ENCODE measurements at places on chromosomes 12 and 14. TPM values are rescaled to one million over a fixed set of nuclear protein-coding genes. Genes with fewer than 3 reads are reported as not detected.

DNA sequence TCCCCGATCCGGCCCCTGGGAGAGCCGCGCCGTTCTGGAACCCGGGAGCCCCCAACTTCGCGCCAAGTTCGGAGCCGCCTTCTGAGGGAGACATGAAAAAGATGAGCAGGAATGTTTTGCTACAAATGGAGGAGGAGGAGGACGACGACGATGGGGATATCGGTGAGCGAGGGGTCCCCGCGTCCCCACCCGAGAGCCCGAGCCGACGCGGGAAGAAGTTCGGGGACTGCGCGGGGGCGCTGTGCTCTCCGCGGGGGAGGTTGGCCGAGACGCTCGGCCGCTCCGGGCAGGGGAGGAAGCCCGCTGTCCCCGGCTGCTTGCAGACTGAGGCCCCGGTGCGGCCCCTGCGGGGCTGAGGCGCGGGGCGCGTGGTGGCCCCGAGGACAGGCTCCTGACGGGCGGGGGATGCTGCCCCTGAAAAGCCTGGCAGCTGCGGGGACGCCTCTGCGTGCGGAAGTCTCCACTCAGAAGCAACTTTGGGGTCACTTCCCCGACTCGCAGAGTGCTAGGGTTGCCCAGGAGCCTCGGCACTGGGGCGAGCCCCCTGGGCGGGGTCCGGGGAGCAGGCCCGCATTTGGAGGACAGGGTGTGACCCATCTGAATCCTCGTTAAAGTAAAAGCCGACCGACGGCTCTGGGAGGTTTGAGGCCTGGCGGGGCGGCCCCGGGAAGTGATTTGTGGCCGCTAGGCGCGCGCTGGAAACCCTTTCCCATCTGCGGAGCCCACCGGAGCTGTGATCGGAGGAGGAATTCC lies 511 bp downstream of the ANO6 start:
- peaks cover 63% of the 10 kb centered on the region for H3K4me1 ChIP-seq
- peak; percentile 62 for DNase-seq
- H3K36me3 ChIP-seq = peaks cover 4% of the 10 kb centered on the region
- H3K4me3 ChIP-seq = peak overlapping the region; percentile 100
- no peaks in the 10 kb centered on the region for H3K27me3 ChIP-seq

Gene DENND5B
- 13.8 TPM for total RNA-seq

DNA sequence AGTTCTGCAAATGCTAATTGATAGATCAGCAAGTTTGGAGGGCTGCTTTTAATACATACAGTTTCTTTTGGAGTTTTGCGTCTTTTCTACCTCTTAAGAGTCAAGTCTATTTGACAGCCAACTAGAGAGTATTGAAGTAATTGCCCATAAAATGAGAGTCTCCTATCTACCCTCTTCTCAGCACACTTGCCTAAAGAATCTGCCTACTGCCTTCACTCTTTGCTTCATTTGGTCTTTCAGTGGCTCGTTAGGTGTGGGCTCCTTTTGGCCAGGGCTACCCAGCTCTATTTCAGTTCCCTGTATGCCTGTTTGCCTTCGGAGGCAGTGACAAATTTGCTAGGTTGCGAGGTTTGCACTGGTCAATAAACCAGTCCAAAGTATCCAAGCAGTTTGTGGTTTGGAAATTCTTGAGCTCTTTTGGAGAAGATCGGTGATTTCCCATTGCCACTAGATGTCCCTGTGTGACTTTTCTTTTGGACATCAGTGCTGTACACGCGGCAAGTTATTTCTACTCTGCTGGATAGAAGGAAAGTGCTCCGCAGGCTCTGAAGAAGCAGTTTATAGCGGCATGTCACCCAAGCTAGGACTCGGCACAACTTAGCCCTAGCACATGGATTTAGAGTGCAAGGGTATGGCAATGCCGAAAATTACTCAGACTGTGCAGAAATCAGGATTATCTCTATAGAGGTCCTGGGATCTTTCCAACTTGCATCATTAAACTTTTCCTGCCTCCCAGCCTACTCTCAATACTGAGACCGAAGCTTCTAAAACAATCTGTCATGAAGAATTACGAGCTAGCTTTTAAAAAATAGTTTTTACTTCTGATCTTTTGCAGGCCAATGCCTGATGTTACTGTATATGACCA lies 38.6 kb downstream of the MGST1 start:
- H3K4me1 ChIP-seq = peaks cover 21% of the 10 kb centered on the region
- H3K36me3 ChIP-seq = peaks cover 10% of the 10 kb centered on the region
- H3K27ac ChIP-seq = peak overlapping the region; percentile 58
- no peak overlapping the region for H3K4me3 ChIP-seq
- no peaks in the 10 kb centered on the region for H3K27me3 ChIP-seq

DNA sequence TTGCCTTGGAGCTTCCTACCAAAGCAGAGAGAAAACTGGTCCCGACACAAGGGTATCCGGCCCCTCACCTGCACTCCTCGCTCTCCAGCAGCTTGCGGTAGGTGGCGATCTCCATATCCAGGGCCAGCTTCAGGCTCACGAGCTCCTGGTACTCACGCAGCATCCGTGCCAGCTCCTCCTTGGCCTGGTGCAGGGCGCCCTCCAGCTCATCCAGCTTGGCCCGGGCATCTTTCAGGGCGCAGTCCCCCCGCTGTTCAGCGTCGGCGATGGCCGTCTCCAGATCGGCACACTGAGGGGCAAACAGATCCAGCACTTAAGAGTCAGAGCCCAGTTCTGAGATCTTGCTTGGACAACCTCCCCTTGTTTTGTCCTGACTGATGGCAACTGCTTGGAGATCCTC lies 13.7 kb downstream of the KRT72 start:
- peaks cover 16% of the 10 kb centered on the region for H3K36me3 ChIP-seq
- no peak overlapping the region for H3K27ac ChIP-seq
- H3K4me1 ChIP-seq = peaks cover 3% of the 10 kb centered on the region
- H3K4me3 ChIP-seq = no peak overlapping the region

Gene GLIPR1L1
- total RNA-seq = 0.69 TPM

DNA sequence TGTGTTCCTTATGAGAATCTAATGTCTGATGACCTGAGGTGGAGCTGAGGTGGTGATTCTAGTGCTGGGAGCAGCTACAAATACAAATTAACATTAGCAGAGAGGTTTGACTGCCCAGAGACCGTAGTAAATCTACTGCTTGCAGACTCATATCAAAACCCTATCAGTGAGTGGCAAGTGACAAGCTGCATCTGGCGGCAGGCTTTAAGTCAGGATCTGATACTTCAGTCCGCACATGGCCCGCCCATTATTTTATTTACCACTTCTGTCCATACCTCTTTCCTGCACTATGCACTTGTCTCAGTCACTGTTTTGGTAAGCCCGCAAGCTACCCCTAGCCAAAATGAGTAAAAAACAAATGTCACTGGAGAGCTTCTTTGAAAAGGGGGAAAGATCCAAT lies 11.4 kb downstream of the CEP128 start:
- peaks cover 16% of the 10 kb centered on the region for H3K4me1 ChIP-seq
- no peak overlapping the region for H3K27ac ChIP-seq
- H3K27me3 ChIP-seq = no peaks in the 10 kb centered on the region
- DNase-seq = no peak
- no peaks in the 10 kb centered on the region for H3K36me3 ChIP-seq

Gene GEMIN2
- total RNA-seq = 34.9 TPM

DNA sequence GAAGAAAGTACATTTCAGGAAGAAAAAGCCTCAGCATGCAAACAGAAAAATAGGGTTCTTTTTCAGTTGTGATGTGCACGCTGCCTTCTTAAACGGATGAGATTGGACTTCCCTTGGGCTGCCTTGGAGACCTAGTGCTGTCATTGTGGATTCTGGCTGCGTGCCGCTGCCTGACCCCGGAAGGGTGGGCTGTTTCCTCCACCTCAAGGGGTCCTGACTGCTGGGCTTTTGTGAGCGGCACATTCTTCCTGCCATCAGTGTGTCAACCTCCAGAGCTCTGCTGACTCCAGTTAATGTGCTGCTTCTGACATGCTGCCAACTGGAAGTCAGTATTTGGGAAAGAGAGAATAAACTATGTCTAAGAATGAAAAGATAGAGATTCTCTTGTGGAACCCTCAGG lies 25.1 kb downstream of the CCNK start:
- H3K4me1 ChIP-seq = peaks cover 48% of the 10 kb centered on the region
- peaks cover 76% of the 10 kb centered on the region for H3K36me3 ChIP-seq
- H3K4me3 ChIP-seq = no peak overlapping the region

- H3K4me1 ChIP-seq = peaks cover 54% of the 10 kb centered on the region
- no peak overlapping the region for H3K4me3 ChIP-seq
- no peaks in the 10 kb centered on the region for H3K27me3 ChIP-seq
- no peaks in the 10 kb centered on the region for H3K36me3 ChIP-seq
- no peak overlapping the region for H3K27ac ChIP-seq
Measured at GRCh38 chr14:92386637-92387036, 63.7 kb downstream of the SLC24A4 start.

- peak overlapping the region; percentile 68 for H3K4me3 ChIP-seq
- H3K36me3 ChIP-seq = no peaks in the 10 kb centered on the region
- DNase-seq = peak; percentile 10
Measured at GRCh38 chr14:99730876-99731546, 46.9 kb downstream of the CYP46A1 start.

Gene CATSPERB
- total RNA-seq = 0.11 TPM

GRCh38 chr14:90522571-90523191 lies 125.9 kb downstream of the CALM1 start:
- H3K4me3 ChIP-seq = no peak overlapping the region
- no peak for DNase-seq
- H3K36me3 ChIP-seq = peaks cover 9% of the 10 kb centered on the region
- no peak overlapping the region for H3K27ac ChIP-seq

GRCh38 chr12:76035045-76035444 lies 3.5 kb upstream of the PHLDA1 start:
- H3K27me3 ChIP-seq = peaks cover 3% of the 10 kb centered on the region
- no peak overlapping the region for H3K27ac ChIP-seq
- DNase-seq = no peak
- H3K4me3 ChIP-seq = no peak overlapping the region
- peaks cover 58% of the 10 kb centered on the region for H3K4me1 ChIP-seq
- H3K36me3 ChIP-seq = peaks cover 3% of the 10 kb centered on the region

GRCh38 chr14:99995700-99996356 lies 69.4 kb upstream of the EVL start:
- no peak overlapping the region for H3K4me3 ChIP-seq
- peaks cover 4% of the 10 kb centered on the region for H3K4me1 ChIP-seq
- H3K27me3 ChIP-seq = no peaks in the 10 kb centered on the region
- H3K36me3 ChIP-seq = peaks cover 4% of the 10 kb centered on the region
- H3K27ac ChIP-seq = no peak overlapping the region

GRCh38 chr14:77344377-77344996 lies 23.7 kb downstream of the GSTZ1 start:
- 0 out of 2 replicates have a peak overlapping the region, but pooled peaks have one; percentile 3 for H3K27ac ChIP-seq
- peaks cover 41% of the 10 kb centered on the region for H3K4me1 ChIP-seq
- H3K4me3 ChIP-seq = no peak overlapping the region
- H3K36me3 ChIP-seq = peaks cover 25% of the 10 kb centered on the region

GRCh38 chr12:121181181-121181580 lies 28.7 kb upstream of the P2RX4 start:
- DNase-seq = no peak
- H3K36me3 ChIP-seq = 0 out of 2 replicates have a peak, but pooled peaks cover 3% of the 10 kb centered on the region
- peaks cover 8% of the 10 kb centered on the region for H3K4me1 ChIP-seq
- H3K27me3 ChIP-seq = no peaks in the 10 kb centered on the region
- no peak overlapping the region for H3K27ac ChIP-seq
- H3K4me3 ChIP-seq = no peak overlapping the region

DNA sequence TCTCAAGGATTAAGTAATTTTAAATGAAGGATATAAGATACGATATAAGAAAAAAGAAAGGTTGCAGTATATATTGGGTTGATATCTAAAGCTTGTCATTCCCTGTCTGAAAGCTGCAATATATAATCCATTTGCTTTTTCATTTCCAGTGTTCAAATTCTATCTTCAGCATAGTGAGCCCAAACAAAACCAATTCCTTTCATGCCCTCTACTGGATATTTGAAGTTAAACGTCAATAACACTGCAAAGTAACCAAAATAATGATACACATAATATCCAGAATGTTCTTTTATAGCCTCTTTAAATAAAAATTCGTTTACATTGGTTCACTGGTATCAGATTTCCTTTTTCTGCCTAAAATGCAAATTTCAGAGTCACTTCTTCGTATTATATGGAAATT lies 64.5 kb upstream of the DAAM1 start:
- DNase-seq = no peak
- 0 out of 2 replicates have a peak, but pooled peaks cover 4% of the 10 kb centered on the region for H3K4me1 ChIP-seq
- H3K36me3 ChIP-seq = no peaks in the 10 kb centered on the region
- no peaks in the 10 kb centered on the region for H3K27me3 ChIP-seq
- no peak overlapping the region for H3K27ac ChIP-seq

DNA sequence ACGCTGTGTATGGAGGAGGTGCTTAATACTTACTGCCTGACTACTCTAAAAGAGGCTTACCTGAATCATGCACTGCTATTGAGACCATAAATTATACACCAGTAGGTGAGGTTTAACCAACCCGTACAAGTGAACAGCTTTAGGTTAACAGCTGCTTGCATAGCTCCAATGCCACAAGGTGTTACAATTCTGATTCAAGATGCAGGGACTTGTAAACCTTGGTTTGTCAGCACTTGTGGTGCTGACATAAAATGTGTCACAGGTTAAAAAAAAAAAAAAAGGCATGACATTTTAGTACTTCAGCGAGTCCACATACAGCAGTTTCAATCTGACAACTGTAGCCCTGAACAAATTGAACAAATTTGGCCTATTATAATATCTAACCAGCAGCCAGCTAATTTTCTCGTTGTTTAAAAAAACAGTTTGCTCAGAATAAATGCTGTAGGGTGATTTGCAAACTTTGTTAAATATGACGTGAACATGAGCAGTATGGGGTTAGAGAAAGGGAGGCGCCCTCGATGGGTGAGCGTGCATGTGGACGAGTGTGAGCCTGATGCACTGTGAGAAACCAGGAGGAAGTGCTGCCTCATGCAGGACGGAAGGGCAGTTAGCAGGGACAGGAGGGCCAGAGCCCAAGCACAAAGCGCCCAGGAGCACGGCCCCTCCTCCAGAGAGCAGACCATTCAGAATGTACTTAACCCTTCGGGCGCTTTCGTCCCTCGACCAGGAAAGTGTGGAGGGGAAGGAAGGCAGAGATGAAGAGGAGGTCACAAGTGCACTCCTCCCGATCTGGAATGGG lies 44.7 kb downstream of the TCHP start:
- peak overlapping the region; percentile 45 for H3K4me3 ChIP-seq
- H3K36me3 ChIP-seq = peaks cover 3% of the 10 kb centered on the region
- peak; percentile 78 for DNase-seq
- peaks cover 30% of the 10 kb centered on the region for H3K4me1 ChIP-seq
- H3K27me3 ChIP-seq = no peaks in the 10 kb centered on the region

Gene TPH2
- total RNA-seq = 0.55 TPM

DNA sequence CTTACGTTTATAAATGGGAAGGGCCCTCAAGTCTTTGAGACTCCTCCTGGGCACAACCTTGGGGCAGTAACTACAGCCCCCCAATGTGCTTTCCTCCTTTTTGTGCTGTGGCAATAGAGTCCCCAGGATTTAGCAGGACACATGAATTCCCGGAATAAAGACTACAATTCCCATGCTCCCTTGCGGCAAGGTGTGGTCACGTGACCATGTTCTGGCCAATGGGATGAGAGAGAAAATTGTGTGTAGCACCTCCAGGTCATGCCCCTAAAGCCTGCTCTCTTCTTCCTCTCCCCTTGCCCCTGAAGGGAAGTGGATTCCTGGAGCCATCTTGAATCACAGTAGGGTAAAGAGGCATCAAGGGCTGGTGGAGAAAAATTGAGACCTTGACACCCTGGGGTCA lies 295.1 kb upstream of the SFSWAP start:
- no peak for DNase-seq
- H3K27ac ChIP-seq = no peak overlapping the region
- no peak overlapping the region for H3K4me3 ChIP-seq
- peaks cover 13% of the 10 kb centered on the region for H3K27me3 ChIP-seq
- peaks cover 3% of the 10 kb centered on the region for H3K4me1 ChIP-seq

Gene APOF
- total RNA-seq = 0.11 TPM

Data from WTC11 (cell line).